ENCODE measurements at places on chromosomes 7 and 10. TPM values are rescaled to one million over a fixed set of nuclear protein-coding genes. Genes with fewer than 3 reads are reported as not detected.

The SEMA3D gene
- total RNA-seq = 9.4 TPM

The DKK1 gene
- 12.7 TPM for total RNA-seq

The SNX8 gene
- 10.7 TPM for total RNA-seq

The ST8SIA6 gene
- total RNA-seq = 0.25 TPM

The IDI1 gene
- total RNA-seq = 48.0 TPM

The TUBAL3 gene
- not detected for total RNA-seq
